HAP-1 (cell line): ENCODE measurements at places on chromosomes 1 and 21.

GRCh38 chr1:245926888-245927287 lies 580.2 kb downstream of the SMYD3 start:
- DNase-seq: no peak

DNA sequence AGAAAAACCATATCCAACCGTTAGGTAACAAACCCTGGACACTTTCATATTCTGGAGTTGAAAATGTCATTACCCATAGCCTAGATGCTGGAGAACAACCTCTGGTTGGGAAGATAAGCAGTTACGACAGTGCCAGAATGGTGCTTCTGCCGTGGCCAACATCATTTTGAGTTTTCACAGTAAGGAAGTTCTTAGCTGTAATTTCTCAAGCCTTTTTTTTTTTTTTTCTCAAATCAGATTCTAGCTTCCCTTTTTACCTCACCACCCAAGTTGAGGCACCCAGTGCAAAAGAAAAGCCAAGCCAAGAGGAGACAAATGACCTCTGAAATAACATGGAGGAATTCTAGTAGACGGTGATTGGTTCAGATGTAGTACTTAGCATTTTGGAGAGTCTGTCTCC lies 21.8 kb downstream of the PPT1 start:
- DNase-seq: no peak

DNA sequence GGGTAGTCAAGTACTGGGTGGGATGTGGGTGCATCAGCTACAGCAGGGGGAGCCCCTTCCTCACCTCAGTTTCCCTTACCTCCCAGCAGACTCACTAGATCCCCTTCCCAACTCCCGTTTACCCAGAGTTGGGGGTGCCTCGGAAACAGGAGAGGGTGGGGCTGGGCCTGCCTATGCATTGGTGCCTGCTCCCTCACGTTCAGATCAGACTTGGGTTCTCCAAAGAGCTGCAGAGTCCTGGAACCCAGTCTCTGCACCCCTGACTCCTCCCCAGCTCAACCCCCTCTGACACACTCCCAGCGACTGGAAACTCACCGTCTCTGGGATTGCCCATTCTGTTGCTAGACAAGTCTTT lies 6.0 kb downstream of the FOXO6 start:
- DNase-seq: no peak

DNA sequence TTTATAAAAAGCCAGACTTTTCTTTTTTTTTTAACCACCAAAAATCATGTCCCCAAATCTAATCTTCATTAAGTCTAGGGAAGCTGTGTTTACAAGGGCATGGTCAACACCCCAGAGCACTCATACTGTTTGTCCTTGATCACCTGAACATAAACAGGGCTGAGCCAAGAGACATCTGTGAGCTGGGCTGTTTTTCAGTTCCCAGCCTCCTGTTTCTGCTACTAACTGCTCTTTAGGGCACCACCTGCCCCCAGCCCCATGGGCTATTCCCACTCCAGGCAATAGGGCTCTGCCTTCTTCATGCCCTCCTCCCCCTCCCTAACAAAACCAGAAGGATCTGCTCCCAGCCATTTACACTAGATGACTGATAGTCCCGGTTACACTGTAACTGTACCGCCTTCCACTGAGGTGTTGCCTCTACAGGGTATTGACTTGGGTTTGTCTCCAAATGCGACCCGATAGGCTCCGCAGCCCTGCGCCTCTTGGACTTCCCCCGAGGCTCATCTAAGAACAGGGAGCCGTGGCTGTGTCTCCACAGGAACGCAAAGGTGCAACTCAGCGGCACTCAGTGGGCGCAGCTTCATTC lies 11.7 kb upstream of the SLC26A9 start:
- DNase-seq: no peak

GRCh38 chr21:43618940-43619339 lies 40.3 kb downstream of the HSF2BP start:
- no peak for DNase-seq

DNA sequence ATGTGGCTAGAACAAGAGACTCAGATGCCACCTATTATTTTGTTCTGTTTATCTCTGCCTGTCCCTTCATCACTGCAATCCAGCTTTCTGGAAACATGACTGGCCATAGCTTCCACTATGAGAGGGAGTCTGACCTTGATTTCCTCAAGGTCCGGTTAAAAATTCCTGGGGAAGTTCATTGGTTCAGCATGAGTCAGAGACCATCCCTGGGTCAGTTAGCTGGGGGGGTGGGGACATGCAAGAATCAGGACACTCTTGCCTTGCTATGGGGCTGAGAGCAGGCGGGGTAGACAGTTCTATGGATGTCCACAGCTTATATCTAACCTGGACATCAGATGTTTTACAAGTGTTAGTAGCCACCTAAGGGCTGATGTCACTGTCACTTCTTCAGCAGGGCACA lies 81.1 kb downstream of the TENT5C start:
- no peak for DNase-seq

DNA sequence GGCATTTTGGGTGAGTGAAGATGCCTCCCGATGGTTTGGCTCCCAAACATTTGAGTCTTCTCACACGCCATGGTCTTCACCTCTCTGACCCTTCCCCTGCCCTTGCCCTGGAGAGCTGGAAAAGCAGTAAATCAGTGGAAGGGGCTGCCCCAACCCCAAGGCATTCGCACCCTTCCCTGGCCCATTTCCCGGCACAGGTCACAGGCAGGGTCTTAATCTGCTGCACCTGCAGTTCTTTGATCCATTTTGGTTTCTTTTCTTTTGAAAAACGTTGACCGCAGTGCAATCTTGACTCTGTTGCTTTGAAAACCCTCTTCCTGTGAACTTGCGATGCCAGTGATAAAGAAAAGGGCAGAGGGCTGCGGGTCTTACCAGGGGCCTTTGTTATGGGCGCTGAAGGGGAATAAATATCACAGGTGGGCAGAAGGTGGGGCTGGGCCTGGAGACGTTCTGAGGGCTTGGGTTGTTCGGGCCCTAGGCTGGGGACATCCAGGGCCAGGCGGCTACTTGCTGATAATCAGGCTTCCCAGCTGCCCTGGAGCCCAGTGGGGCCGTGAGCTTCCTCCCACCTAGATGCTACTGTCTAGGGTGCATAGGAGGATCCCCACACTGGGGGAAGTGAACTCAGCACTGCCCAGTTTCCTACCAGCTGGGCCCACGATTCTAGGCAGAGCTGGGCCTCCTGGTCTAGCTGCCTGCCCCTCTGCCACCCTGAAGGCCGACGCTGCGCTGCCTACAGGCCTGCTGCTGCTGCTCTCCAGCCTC lies 38.6 kb upstream of the EPS8L3 start:
- DNase-seq: no peak

DNA sequence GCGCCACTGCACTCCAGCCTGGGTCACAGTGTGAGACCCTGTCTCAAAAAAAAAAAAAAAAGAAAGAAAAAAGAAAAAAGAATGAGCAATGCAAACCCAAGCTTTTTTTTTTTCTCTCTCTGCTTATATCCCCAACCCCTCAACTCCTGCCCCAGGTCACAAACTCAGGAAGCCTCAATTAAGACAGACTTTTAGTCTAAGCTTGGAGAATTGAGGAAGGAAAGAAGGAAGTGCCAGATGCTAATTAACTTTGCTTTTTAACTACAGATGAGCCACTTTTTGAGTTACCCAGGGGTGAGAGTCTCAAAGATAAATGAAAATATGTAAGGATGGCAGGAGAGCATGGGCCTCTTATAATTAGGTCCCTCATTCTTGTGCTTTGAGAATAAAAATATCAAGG lies 33.3 kb downstream of the PIK3CD start:
- DNase-seq: no peak

DNA sequence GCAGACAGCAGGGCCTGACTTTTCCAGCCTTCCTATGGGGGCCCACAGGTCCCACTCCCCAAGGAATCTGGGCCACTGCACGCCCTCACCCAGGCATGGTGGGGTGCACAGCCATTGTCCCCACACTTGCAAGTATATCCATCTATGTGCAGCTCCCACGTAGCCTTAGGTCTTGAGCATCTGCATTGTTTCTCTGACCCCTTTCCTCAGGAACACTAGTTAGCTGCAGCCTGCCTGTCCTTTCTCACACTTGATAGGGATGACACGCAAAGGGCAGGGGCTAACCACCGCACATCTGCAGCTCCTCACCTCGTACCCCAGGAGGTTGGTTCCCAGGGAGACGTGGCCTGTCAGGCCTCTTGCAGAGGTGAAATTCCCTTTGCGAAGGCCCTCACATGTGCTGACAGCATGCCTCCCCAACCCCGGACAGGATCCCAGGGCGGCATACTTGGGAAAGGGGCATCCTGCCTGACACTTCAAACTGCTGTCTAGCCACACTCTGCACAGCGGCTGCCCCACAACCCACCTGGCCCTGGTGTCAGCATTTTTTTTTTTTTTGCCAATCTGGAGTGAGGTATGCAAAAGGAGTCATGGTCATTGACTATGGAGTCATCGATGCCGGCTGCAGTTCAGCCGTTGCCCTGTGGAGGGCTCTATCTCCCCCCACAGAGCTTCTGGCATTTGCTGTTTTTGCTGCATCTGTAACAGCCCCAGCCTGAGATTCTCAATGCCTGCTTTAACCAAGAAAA lies 5.0 kb downstream of the JMJD4 start:
- peak; percentile 23 for DNase-seq

DNA sequence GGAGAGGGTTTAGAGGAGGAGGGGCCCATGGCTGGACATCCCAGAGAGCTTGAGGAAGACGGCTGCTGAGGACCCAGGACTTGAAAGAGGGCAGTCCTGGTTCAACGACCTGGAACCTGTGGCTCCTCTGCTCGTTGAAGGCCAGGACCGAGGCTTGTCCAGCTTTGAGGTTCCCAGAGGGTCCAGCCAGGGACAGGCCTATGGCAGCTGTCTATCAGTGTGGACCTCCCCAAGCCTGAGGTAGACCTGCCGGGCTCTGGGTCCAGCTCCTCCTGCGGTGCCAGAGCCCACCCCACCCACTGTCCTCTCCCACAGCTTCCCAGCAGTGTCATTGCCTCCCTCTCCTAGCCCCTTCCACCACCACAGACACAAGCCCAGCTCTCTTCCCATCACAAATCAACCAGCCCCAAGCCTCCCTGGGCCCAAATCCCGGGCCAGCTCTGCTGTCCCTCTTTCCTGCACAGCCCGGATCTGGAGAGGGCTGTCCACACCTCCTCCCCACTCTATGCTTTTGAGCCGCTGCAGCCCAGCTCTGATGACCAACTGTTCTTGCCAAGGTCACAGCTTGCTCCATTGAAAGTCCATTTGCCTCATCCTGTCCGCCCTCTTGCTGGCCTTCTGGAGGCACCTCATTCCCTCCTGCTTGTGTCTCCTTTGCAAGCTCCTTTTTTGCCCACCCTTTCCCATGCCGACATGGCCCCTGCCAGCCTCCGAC lies 48.7 kb upstream of the EDN2 start:
- DNase-seq: no peak

- DNase-seq: no peak
These were observed 42.0 kb downstream of the RAB3B start for GRCh38 chr1:51948491-51948915.

DNA sequence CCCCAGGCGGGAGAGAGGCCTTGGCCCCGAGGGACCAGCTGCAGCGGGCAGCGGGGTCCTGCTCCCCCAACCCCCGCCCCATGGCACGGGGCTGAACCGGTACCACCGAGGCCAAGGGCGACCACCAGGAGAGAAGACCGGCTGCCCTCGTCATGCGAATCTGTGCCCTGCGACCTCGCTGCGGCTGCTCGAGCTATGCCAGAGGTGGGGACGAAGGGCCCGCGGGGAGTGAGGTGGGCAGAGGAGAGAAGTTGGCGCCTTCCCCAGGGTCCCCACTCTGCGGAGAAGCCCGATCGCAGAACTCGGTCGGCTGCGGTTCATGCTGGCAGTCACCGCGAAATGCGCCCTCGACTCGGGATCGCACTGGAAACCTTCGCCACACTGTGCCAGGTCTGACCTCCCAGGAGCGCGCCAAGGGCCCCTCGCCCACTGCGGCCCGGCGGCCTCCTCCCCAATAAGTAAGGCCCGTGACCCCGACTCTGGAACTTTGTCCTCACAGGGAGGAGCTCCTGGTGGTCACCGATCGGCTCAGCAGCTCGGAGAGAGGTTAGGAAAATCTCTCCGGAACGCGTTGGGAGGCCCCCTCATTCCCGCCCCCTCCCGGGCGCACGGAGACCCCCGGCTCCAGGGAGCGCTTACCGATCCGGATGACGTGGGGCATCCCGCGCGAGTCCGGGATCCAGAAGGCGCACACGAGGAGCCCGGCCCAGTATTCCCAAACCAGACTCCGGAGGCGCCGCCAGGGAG lies 787 bp downstream of the GRIK3 start:
- no peak for DNase-seq
